ENCODE measurements at places on chromosomes 6 and 20.

GRCh38 chr6:168765752-168766151, 324.8 kb downstream of the SMOC2 start:
- no peak for DNase-seq

DNA sequence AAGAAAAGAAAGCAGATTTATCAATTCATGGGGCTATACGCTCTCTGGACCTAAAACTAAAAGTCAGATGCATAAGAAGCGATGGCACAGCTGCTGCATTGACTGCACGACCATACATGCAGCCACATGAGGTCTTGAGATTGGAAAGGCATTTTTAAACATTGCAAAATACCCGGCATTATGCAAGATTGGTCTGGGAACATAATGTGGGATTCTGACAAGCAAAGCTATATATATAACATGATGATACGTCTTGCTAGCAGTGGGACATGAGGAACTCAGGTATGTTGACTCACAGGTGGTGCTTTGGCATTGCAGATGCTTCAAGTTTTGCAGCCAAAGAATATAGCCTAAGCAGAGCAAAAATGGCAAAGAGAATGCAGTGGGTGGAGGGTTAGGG, 55.1 kb downstream of the SAMD3 start:
- DNase-seq: no peak

GRCh38 chr6:11848852-11849731, 70.5 kb upstream of the ADTRP start:
- no peak for DNase-seq

GRCh38 chr6:16770701-16771569, 9.7 kb upstream of the ATXN1 start:
- peak; percentile 20 for DNase-seq

GRCh38 chr6:136587527-136587926, 37.3 kb upstream of the MAP7 start:
- DNase-seq: no peak

- DNase-seq: no peak
These were observed 211.0 kb upstream of the SSTR4 start for GRCh38 chr20:22824077-22824476.

GRCh38 chr20:61455508-61456215, 203.6 kb downstream of the CDH4 start:
- no peak for DNase-seq

GRCh38 chr6:70879496-70879895, 77.4 kb downstream of the B3GAT2 start:
- DNase-seq: no peak
